Activated CD4-positive, alpha-beta T cell treated with anti-CD3 and anti-CD28 coated beads for 48 hours (primary cell): ENCODE measurements at places on chromosomes 4 and X.
A peak's percentile ranks its signal among the peaks of the same experiment; 100 is the strongest.

- DNase-seq = no peak
Observed at GRCh38 chr4:18388039-18388438, 366.5 kb upstream of the LCORL start.

- DNase-seq = no peak
Observed at GRCh38 chr4:80185787-80186548, 11.3 kb upstream of the PRDM8 start.

- no peak for DNase-seq
Observed at GRCh38 chr4:173181848-173182247, 13.2 kb downstream of the GALNT7 start.

DNA sequence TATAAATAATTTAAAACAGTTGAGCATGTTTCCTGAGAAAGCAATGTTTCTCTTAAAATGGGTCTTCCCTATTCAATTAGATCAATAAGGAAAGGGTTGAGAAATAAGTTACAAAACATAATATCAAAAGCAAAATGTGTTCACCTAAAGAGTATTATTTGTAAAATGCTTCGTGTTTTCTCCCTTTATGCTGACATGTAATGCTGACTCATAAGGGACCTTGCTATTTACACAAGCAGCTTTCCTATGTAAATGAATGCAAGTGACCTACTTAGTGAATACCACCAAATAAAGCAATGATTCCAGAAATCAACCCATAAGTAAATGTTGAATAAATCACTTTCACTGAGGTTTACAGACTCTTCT is 91.5 kb downstream of the ELOVL6 start:
- no peak for DNase-seq

DNA sequence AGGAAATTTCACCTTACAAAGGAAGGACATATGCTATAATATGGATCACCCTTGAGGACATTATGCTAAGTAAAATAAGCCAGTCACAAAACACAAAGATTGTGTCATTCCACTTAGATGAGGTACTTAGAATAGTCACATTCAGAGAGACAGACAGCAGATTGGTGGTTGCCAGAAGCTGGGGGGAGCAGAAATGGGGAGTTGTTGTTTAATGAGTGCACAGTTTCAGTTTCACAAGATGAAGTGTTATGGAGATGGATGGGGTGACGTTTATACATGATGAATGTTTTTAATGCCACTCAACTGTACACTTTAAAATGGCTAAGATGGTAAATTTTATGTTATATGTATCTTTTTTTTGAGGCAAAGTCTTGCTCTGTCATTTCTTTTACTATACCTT is 14.8 kb upstream of the SPON2 start:
- peak; percentile 49 for DNase-seq
